Activated CD4-positive, alpha-beta T cell treated with anti-CD3 and anti-CD28 coated beads for 4 hours (primary cell): ENCODE measurements at places on chromosomes 16 and 17.
A peak's percentile ranks its signal among the peaks of the same experiment; 100 is the strongest.

- DNase-seq = no peak
These were observed 3.7 kb downstream of the BAHCC1 start for GRCh38 chr17:81398832-81399411.

DNA sequence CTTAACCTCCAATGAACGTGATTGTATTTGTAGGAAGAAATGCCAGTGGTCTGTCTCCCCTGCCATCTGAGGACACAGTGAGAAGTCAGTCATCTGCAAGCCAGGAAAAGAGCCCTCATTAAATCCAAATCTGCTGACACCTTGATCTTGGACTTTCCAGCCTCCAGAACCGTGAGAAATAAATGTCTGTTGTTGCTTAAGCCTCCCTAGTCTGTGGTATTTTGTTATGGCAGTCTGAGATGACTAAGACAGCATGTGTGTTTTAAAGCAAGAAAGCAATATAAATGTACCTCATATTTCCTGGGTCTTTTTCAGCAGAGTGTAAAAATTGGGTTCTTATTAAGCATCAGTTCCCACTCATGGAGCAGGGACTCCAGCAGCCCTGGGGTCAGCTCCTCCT, 177.9 kb upstream of the NLRP1 start:
- DNase-seq = no peak

DNA sequence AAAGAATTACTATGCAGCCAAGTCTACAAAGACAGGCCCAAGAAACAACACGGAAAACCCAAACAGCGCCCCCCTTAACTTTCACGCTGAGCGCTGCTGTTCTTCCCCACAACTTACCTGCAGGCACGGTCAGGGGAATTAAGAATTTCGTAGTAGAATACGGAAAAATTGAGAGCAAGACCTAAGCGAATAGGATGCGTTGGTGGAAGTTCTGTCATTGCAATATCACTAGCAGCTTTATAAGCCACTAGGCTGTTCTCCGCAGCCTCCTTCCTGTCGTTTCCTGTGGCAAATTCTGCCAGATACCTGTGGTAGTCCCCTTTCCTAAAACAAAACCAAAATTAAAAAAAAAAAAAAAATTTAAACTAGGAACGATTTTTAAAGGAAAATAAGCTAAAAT, 39.0 kb downstream of the YWHAE start:
- peak; percentile 16 for DNase-seq

- DNase-seq = no peak
These were observed 4.3 kb upstream of the HES7 start for GRCh38 chr17:8128125-8128784.

DNA sequence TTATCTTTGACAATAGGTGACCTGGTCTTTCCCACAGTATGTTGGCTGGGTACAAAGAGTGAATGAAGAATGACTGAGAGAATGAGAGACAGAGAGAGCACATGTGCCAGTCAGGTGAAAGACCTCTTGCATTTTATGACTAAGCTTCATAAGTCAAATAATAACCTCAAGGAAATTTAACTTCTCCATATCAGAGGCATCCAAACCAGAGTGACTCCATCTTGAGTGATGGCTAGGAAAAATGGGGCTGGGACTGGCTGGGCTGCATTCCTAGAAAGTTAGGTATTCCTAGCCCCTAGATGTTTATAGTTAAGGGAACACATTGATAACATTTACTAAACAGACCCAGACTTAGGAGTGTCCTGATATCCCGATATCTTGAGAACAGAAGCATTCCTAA, 3.9 kb upstream of the RBL2 start:
- DNase-seq = no peak

DNA sequence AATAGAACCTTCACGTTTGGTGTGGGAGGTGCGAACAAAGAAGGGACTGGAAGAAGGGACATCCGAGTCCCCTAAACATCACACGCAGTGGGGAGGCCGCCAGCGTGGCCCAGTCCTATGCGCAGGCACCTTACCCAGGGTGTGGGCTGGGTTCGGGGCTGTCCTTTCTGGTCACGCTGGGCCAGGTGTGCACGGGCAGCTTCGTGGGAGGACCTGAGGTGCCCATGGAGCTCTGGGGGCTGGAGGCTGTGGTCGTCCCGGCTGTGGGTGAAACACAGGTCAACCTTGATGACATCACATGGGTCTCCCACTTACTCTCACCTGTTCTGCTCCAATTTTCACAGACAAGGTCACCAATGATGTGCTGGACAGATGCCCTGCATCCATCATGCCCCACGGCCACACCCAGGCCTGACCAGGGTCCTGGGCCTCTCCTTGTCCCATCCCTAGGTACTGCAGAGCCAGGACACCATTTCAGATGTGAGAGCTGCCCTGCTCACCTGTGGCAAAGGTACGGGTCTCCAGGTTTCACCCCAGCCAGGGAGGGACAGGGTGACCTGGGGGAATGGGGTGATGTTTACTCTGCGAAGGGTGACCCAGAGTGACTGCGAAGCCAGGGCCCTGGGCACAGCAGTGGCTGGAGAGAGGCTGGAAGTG, 3.1 kb downstream of the CD300C start:
- no peak for DNase-seq

GRCh38 chr17:50517011-50517410, 8.8 kb downstream of the MYCBPAP start:
- DNase-seq = no peak

DNA sequence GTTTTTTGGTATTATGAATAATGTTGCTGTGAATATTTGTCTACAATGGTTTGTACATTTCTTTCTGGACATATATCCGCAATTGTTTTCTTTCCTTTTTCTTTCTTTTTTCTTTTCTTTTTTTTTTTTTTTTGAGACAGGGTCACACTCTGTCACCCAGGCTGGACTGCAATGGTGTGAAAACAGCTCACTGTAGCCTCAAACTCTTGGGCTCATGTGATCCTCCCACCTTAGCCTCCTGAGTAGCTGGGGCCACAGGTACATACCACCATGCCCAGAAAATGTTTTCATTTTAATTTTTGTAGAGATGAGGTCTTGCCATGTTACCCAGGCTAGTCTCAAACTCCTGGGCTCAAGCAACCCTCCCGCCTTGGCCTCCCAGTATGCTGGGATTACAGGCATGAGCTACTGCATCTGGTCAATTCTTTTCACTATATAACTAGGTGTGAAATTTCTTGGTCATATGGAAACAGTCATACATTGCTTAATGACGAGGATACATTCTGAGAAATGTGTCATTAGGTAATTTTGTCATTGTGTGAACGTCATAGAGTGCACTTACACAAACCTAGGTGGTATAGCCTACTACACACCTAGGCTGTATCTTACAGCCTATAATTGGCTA, 15.2 kb downstream of the IL21R start:
- no peak for DNase-seq

DNA sequence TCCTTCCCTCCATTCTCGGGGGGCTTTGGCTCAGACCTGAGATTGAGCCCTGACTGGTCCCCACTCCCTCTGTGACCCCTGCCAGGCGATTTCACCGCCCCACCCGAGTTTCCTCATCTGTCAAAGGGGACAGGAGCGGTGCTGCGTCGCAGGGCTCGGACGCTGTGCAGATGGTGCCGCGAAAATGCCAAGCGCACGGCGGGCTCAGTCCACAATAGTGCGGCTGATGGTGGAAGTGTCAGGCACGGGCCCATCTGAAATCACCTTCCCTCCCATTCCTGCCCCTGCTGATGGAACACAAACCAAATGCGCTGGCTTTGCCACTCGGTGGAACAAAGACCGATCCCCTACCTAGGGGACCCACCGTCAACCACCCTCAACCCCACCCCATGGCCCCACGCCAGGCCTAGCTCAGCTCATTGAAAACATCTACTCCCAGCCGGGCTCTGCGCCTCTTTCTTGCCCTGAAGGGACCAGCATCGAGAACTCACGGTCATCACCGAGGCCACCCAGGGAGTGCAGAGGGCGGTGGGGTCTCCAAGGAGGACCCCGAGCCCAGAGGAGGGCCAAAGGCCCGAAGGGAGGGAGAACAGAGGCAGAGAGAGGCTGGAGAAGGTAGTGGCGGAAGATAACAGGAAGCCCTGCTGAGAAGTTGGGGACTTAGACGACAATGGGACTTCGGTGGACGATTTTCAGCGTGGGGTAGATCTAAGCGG, 1.4 kb downstream of the CARHSP1 start:
- no peak for DNase-seq

- DNase-seq = no peak
These were observed 146.4 kb downstream of the MSI2 start for GRCh38 chr17:57402681-57403180.

GRCh38 chr17:48153691-48154358, 46.3 kb downstream of the SNX11 start:
- DNase-seq = no peak

GRCh38 chr17:74566132-74566753, 1.1 kb downstream of the CD300H start:
- DNase-seq = no peak

- no peak for DNase-seq
These were observed 236.6 kb upstream of the NLRP1 start for GRCh38 chr17:5820721-5821456.

GRCh38 chr16:19294156-19294649, 8.7 kb downstream of the CLEC19A start:
- DNase-seq = no peak

DNA sequence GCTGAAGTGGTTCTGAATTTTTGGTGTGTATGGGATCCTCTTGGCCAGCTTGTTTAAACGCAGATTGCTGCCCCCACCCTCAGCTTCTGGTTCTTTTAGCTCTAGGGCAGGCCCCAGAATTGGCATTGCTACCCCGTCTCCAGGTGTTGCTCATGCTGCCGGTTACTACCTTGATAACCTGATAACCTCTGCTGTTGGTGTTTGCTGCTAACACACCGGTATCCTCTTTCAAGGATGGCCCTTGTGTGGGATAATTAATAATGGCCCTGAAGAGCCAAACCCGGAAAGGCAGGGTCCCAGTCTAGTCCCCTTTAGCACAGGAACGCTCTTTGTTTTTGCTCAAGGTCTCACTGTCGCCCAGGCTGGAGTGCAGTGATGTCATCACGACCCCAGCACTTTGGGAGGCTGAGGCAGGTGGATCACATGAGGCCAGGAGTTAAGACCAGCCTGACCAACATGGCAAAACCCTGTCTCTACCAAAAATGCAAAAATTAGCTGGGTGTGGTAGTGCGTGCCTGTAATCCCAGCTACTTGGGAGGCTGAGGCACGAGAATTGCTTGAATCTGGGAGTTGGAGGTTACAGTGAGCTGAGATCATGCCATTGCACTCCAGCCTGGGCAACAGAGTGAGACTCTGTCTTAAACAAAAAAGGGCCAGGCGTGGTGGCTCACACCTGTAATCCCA, 1.3 kb upstream of the ST3GAL2 start:
- no peak for DNase-seq

DNA sequence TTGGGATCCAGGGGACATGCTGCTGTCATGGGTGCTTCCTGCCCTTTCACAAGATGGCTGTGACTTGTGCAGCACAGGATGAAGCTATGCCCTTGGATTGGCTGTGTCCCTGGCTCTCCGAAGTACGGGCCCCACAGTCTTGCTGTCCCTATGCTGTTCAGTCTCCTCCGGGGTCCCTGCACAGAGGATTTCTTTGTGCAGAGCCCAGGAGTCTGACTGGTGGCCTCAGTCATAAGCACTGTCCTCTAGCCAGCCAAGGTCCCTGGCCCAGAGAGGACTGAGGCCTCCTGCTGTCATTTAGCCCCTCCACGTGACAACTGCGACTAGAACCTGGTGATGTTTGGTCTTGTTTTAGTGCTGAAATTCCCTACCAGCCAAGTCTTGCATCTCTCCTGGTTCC, 42.4 kb upstream of the CRISPLD2 start:
- no peak for DNase-seq

GRCh38 chr17:51820252-51820651, 338.3 kb downstream of the CA10 start:
- peak; percentile 5 for DNase-seq

- DNase-seq = no peak
These were observed 22.7 kb downstream of the HS3ST3B1 start for GRCh38 chr17:14323522-14323981.

DNA sequence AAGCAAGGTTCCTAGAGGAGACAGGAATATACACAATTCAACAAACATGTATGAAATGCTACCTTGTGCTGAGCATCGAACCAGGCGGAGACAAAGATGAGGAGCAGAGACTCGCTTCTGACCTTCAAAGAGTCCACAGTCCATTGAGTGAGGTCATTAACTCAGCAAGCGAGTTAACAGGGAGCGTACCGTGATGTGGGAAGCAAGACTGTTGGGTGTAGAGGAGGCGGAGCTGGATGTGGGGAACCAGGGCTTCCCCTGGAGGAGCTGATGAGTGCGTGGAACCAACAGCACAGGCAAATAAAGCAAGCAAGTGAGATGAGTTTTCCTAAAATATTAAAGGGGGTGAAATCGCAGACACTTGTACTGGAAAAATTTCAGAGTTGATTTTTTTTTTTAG, 65.0 kb downstream of the NXN start:
- no peak for DNase-seq

DNA sequence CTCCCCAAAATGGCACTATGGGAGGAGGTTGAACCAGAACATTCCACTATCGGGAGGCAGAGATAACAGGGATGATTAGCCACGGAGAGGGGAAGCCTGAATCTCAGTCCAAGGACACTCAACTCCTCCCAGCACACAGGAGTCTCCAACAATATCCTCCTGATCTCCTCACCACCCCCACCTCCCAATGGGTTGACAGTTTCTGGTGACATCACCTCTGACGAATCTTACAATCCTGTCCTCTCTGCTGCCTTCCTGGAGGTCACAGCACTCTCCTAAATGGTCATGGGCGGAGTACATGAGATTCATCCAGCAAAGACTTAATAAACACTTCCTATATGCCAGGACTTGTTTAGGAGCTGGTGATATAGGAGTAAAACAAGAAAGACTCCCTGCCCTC, 80.9 kb downstream of the SLC6A2 start:
- no peak for DNase-seq

DNA sequence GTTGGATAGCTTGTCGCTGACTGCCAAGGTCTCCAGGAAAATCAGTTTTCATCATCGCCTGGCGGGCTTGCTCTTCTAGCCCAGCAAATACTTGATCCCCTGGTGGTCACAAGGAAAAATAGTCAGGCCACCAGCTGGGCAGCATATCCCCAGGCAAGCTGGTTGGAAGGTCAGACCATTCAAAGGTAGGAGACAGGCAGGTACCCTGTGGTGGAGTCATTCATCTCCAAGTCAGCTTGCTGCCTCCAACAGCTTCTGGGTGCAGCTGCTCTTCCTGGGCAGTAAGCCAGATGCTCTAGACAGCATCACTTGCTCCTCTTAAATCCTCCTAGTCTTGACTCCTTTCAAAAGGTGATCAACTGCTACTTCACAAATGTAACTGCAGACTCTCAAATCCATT, 16.0 kb downstream of the ZNF821 start:
- DNase-seq = no peak
